Psoas muscle (tissue), 8 donors: ENCODE measurements at places on chromosomes 1 and 21. TPM values are rescaled to one million over a fixed set of nuclear protein-coding genes. Genes with fewer than 3 reads are reported as not detected.

NTMT2 gene
- not detected for total RNA-seq

LYPLA2 gene
- total RNA-seq, result 30.5 TPM

MSTO1 gene
- total RNA-seq, result 9.5 TPM

JAM2 gene
- 8.4 TPM for total RNA-seq

HES2 gene
- not detected for total RNA-seq

USP1 gene
- 16.1 TPM for total RNA-seq
